ENCODE measurements at places on chromosomes 5 and 9.

DNA sequence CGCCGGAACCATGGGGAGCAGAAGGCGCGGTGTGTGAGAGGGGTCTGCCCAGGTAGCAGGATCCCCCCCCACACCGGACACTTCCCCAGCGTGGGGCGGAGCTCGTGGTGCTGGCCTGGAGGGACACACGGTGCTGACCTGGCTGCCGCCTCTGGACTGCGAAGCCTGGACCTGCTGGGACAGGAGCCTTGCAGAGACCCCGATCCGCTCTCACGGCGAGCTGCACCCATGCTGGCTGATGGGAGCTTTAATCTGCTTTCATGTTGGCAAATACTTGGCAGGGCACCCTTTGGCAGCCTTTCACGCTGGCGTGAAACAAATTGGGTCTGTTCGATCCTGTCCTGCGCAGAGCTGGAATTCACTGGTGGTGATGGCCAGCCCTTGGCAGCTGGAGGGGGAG, 7.4 kb downstream of the NKD2 start:
- no peak for DNase-seq

DNA sequence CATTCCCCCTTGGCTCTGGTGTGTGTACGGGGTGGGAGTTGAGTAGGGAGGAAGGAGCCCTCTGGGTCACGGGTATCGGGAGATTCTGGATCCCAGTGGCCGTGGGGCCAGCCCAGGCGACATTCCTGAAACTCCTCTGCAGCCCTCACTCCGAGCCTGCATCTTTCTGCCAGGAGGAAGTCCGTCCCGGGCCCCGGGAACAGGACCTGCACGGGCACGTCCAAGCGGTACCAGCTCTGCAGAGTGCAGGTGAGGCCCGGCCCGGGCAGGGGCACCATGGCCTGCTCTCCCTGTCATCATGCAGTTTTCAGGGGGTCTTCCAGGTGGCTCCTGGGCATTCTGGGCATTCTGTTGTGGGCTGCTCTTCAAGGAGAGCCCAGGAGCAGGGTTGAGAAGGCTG, 3.7 kb downstream of the ADAMTSL2 start:
- DNase-seq, result no peak

DNA sequence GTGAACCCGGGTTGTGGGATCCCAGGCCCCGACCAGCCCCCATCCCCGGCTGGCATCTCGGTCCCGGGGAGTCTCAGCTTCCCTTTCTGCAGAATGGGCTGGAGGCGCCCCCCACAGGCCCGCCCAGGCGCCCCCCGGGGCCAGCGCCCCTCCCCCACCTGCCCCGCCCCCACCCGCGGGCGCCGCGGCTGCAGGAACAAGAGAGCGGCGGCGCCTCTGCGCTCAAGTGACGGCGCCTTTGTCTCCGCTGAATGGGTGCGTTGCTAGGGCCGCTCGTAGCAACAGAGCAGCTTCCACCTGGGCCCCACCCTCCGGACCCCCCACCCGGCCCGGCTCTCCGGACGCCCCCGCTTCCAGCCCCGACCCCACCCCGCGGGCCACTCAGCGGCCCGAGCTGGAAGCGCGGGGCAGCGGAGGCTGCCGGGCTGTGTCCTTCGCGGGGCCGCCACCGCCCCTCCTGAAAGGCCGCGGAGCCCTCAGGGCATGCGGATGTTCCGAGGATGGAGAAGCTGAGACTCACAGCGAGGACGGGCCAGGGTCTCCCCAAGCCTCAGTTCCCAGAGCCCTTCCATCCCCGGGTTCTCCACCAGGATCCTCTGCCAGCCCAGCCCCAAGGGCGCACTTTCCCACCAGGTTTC, 27.5 kb downstream of the ADGRD2 start:
- no peak for DNase-seq

DNA sequence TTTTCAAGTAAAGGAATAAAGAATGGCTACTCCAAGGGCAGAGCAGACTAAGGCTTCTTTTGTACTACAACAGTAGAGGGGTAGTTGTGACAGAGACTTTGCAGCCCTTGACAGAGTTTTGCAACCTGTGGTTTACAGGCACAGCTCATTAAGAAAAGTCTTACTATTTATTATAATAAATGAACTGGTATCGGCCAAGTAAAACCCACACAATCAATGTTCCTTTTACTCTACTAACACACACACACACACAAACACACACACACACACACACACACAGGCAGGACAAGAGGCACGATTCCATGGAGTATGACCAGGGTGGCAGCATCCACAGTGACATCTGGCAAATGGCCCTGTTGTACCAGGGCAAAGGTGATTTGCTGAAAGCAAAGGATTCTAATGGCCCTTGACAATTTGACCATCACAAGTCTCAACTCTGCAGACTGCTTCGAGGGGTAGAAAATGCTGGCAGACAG, 59.1 kb upstream of the GOLPH3 start:
- DNase-seq, result no peak

DNA sequence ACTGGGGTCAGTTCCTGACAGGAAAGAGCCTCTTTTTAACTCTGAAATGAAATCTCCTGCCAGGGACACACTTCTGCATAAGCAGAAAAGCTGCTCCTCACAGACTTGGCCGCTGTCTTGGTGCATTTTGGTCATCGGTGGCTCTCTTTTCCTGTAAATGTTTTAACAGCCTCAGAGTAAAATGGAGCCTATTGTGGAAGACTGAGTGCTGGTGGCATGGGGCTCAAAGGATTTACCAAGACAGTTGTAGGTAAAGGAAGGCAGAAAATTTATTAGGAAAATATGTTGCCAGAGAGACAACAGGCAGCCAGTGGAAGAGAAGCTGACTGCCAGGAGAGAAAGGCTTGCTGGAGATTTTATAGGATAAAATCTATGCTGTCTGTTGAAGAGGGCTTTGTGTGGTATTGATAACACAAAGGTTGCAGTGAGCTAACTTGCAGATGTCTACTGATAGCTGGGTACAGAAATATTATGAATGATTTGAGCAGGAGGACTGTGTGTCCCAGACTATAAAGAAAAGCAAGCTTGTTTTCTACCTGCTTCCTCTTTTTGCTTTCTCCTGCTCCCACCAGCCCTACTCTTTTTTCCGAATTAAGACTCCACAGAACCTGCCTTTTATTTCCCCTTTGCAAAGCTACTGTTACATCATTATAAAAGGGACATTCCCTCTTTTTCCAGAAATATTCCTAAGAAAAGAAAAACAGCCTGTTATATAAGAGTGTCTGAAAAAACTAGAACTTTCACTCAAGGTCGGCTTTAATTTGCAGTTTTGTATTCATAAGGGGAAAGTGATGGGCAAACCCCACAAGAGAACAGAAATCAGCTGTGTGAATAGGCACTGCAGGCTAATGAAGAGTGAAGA, 27.9 kb upstream of the IFNA14 start:
- DNase-seq, result no peak

DNA sequence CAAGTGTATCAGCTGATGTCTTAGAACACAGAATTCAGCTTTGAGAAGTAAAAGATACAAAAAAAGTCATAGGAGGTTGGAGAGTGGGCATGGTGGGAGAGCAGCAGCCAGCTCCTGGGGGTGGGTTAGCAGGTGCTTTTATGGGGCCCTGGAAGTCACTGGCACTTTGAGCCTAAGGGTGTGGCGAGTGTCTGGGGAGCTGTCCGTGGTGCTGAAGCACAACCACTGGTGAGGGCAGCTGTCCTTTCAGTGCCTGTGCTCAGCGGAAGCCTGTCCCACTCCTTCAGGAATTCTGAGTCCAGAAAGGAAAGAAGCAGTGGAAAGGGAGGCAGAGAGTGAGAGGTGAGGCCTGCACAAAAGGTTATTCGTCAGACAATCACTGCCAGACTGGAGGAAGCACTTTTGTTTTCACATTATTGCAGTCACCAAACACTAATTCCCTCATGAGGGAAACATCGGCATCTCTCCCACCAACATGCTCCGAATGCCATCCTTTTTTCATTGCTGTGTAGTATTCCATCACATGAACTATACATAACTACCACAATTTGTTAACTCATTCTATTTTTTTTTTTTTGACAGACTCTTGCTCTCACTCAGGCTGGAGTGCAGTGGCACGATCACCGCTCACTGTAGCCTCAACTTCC, 59.4 kb upstream of the RAPGEF1 start:
- no peak for DNase-seq

All from T-helper 22 cell (primary cell).